ENCODE measurements at places on chromosomes 16 and 17.

DNA sequence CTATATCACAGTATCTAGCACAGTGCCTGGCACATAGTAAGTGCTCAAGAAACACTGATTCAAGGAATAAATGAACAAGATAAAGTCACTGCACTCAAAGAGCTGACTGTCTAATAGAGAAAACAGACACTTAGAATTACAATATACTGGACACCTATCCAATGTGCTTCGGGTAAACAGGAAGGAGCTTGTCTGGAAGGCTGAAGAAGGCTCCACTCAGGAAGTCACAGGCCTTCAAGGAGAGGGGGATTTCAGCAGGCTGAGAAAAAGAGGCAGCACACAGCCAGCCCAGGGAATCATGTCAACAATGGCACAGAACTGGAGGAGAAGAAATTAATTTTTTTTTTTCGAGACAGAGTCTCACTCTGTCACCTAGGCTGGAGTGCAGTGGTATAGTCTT is 9.7 kb upstream of the IL4R start:
- no peak for DNase-seq

GRCh38 chr16:49280841-49281371 is 732 bp downstream of the CBLN1 start:
- DNase-seq = no peak

DNA sequence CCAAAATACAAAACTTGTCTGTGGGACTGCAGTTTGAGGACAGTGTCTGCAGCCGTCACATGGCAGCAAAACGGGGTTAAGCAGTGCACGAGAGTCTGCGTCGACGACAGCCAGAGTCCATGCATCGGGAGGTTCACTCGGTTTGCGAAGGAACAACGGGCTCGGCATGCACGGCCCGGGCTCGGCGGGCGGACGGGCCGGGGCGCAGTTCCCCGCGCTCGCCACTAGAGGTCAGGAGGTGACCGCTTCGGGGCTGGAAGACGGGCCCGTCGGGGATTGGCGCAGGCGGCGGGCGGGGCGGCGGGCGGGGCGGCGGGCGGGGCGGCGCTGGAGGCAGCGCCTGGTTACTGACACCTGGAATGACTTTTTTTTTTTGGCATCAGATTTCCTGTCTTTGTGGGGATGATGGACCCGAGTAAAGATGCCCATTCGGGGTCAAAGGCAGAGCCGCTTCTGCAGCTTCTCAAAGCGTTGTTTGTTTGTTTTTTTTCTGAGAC is 6.5 kb downstream of the SCGB1C2 start:
- peak; percentile 92 for DNase-seq

GRCh38 chr17:78804777-78805176 is 22.7 kb upstream of the CYTH1 start:
- DNase-seq = no peak

GRCh38 chr17:15012351-15012980 is 252.7 kb downstream of the PMP22 start:
- no peak for DNase-seq

- DNase-seq = peak; percentile 96
Measured at GRCh38 chr16:74606521-74607309, at the start of gene GLG1. GLG1 (minus strand) TSS chr16:74607114; CDS start chr16:74607094, 20 bp downstream.

GRCh38 chr17:56876766-56877179 is 37.1 kb downstream of the TRIM25 start:
- no peak for DNase-seq

- no peak for DNase-seq
Measured at GRCh38 chr16:76943921-76944320, 247.1 kb upstream of the MON1B start.

GRCh38 chr16:64933885-64934284 is 188.0 kb downstream of the CDH11 start:
- no peak for DNase-seq

GRCh38 chr16:70160388-70160787 is 13.2 kb upstream of the CLEC18C start:
- DNase-seq = no peak

DNA sequence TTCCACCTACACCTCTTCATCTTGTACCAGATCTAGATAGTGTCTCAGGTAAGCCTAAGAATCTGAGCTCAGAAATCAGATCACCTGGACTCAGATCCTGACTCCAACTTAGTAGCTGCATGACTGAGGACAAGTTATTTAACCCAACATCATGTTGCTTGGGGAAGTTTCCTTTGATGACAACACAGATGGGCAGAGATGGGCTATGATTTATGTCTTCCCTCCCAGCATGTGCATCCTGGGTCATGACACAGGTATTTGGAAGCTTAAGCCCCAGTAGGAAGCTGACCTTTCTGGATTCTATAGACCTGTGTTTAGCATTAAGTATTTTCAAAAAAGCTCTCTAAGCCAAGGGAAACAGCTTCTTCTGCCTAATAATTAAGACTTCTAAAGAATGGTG is 12.4 kb upstream of the HEATR6 start:
- DNase-seq = no peak

GRCh38 chr17:55747209-55747608 is 3.6 kb upstream of the PCTP start:
- no peak for DNase-seq

DNA sequence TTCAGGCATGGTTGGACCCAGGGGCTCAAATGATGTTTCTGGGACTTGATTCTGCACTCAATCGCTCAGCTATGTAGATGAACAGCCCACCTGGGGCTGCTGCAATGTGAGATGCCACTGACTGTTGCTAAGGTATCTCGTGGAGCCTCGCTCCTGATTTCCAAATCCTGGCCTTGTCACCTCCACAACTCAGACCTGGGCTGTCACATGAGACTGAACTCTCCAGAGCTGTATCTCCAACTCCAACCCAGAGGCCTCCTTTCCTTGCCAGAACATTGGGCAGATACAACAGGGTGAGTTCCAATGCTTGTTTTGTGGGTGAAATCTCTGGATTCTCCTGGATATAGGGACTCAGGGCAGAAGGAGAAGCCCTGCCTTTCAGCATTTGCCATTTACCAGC is 79.5 kb downstream of the GNAO1 start:
- no peak for DNase-seq

DNA sequence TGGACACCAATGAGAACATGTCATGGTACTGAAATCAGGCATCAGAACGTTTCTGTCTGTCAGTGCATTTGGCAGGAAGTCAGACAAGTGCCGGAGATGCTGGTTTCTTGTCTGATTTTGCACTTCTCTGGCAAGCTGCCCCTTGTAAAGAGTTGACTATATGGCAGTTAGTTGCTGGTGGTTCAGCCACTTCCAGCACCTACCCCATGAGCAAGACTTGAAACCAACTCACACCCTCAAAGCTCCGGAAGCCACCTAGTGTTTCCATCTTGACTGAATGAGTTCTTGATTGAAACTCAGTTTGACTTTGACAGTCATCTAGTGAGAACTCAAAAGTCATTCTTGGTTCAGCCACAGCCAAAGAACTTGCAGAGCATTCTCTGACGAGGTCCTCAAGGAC is 225.1 kb downstream of the SPECC1 start:
- DNase-seq = no peak

DNA sequence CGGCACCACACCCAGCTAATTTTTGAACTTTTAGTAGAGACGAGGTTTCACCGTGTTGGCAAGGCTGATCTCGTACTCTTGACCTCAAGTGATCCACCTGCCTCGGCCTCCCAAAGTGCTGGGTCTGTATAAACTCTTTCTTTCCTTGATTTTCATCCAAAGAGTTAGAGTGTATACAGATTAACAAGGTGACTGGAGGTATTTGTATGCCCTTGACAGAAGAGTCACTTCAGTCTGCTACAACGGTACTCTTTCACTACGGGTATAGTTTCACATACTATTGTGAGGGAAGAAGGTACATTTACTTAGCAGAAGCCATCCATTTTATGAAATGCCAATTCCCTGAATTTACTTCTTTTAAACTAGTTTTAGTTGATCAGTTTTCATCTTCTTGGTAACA is 32.5 kb downstream of the PPM1E start:
- DNase-seq = no peak

DNA sequence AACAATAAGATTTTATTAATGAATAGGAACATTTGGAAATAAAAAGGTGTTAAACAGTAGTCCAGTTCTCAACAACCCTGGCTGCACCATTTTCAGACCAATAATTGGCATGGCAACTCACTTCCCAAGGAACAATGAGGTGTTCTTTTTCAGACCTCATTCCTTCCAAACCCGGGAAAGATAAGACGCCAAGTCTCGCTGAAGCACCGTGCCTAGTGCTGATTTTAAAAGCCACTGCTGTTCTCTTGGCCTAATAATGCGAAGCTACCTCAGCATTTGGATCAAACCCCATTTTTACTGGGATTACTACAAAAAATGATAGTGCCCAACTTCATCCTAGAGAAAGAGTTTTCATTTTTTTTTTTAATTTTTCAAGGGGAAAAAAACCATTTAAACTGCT is 75.2 kb upstream of the NOL11 start:
- DNase-seq = no peak

DNA sequence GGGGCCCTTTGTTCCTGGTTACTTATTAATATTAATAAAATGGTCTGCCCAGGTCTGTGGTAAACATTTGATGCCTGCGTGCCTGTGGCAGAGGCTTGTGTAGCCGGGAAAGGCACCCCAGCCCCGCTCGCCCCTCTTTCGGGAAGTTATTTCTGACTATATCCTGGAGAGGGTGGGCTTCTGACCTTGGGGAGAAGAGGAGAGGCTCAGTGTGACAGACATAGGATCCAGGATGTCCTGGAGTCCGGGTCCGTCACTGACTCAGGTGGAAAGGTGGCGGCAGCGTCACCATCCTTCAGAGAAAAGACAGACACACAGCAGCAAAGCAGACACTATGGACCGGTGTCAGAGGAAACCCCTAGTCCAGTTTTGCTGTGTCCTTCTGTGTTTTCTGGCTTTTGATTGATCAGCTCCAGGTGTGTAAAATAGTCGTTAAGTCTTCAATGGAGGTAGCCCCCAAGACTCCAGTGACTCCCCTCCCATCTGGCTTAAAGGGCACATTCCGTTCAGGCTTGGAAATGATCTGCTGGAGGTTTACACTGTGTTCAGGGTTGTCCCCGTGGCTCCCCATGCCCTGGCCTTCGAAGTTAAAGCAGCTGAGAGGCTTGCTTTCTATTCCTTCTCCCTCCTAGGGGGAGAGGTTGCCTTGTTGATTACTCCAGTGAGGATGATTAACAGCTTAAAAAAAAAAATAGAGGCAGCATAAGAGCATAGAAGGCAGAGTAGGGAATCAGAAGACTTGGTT is 81.6 kb downstream of the CCDC182 start:
- no peak for DNase-seq

Data from upper lobe of right lung (tissue), 1 donor.